ENCODE measurements at places on chromosomes 12 and 14.

DNA sequence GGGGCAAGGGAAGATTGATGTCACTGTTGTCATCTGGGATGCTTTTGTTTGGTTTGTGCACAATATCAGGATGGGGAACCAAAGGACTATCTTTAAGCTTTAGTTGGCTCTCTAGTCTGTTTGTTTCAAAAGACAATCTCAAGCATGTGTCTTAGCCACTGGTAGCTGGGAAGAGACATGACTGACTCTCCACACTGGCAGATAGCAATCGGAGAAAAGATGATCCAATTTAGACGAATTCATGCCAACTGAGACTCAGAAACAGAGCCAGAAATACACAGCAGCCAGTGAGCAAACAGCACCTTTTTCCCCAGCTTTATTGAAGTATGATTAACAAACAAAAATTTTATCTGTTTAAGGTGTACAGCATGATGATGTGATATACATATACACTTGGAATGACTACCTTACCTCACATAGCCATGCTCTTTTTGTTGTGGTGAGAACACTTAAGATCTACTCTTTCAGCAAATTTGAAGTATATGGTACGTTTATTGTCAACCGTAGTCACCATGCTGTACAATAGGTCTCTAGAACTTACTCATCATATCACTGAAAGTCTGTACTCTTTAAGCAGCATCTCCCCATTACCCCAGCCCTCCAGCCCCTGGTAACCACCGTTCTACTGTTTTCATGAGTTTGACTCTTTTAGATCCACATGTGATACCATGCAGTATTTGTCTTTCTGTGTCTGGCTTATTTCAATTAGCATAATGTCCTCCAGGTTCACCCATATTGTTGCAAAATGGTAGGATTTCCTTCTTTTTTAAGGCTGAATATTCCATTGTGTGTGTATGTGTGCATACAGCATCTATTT, 50.6 kb downstream of the DUSP16 start:
- DNase-seq = peak; percentile 21

GRCh38 chr14:94485944-94486841, 10.2 kb upstream of the SERPINA9 start:
- DNase-seq = peak; percentile 47

DNA sequence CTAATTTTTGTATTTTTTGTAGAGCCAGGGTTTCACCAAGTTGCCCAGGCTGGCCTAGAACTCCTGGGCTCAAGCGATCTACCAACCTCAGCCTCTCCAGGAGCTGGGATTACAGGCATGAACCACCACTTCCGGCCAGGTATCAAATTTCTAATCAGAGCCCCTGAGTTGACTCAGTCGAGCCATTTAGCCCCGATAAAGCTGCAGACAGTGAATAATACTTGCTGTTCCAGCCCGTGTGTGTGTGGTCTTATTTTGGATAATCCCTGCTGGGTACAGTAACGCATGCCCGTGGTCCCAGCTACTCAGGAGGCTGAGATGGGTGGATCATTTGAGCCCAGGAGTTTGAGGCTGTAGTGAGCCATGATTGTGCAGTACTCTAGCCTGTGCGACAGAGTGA, 57.0 kb downstream of the TEAD4 start:
- no peak for DNase-seq

DNA sequence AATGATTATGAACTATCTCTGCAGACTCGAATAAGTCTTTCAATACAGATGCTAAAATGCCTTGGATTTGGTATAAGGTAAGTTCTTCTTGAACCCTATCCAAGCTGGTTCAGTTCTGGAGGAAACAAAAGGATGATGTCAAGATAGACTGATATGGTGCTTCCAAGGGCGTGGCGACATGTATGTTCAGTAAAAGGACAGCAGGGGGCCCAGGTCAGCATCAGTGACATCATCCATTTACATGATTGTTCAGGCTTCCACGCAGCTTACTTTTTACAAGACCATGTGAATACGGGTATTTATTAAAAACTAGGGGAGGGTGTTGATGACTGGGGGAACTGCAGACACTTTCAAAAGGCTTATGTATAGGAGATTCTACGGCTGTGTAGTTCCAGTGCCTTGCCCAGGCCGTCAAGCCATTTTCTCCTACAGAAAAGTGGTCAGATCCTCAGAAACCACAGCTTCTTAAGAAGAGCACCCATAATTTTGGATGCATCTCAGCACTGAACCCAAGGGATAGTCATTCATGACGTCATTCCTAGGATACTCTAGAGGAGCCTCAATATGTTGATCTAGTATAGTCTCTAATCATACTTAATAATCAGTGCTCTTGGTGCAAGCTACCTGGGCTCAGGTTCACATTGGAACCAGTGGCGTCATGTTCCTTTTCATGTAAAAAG, 527.7 kb downstream of the FUT8 start:
- no peak for DNase-seq

- no peak for DNase-seq
Observed at GRCh38 chr12:102631274-102631673, 150.9 kb upstream of the IGF1 start.

- no peak for DNase-seq
Observed at GRCh38 chr12:127360580-127360979, 906.4 kb upstream of the TMEM132C start.

GRCh38 chr12:82826505-82826904, 139.8 kb downstream of the TMTC2 start:
- no peak for DNase-seq

- no peak for DNase-seq
Observed at GRCh38 chr14:64187331-64187730, 106.8 kb downstream of the ESR2 start.

- peak; percentile 8 for DNase-seq
Observed at GRCh38 chr12:77685112-77685511, 145.6 kb upstream of the NAV3 start.

- no peak for DNase-seq
Observed at GRCh38 chr12:124002021-124002644, 29.1 kb downstream of the ZNF664 start.

DNA sequence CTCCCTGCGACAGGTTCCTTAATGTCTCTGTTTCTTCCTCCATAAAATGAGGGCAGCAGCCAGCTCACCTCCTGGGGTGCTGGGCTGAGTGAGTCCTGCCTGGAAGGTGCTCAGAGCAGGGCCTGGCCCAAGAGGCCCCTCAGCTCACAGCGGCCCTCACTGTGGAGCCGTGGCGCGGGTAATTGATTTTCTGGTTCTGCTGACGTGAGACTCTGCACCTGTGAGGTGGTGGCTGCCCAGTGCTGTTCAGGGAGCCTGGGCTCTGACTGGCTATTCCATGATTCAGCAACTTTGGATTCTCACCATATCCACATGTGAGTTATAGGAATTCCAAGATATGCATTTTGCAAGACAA, 266.6 kb downstream of the ADGRD1 start:
- DNase-seq = no peak

DNA sequence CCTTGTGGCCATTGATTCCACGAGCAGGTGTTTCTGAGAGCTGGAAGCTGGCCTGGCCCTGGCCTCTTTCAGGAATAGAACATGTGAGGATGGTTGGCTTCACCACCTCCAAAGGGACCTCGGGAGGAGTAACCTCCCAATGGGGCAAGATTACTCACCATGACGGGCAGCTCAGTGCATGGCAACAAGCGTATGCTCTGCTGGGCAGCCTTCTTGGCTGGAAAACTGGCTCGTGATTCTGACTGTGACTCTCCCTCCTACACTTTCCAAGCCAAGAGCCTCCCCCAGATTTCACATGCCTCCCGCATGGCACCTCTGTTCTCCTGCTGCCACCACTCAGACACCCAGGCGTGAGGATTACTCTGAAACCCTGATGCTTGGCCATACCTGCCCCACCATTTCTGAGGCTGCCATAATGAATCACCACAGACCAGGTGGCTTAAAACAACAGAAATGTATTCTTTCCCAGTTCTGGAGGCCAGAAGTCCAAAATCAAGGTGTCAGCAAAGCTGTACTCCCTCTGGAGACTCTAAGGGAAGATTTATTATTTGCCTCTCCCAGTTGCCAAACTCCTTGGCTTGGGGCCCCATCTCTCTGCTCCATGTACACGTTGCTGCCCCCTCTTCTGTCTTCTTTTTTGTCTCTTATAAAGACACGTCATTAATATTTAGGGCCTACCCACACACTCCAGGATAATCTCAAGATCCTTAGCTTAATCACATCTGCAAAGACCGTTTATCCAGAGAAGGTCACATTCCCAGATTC, 215.9 kb downstream of the CHST11 start:
- DNase-seq = no peak

DNA sequence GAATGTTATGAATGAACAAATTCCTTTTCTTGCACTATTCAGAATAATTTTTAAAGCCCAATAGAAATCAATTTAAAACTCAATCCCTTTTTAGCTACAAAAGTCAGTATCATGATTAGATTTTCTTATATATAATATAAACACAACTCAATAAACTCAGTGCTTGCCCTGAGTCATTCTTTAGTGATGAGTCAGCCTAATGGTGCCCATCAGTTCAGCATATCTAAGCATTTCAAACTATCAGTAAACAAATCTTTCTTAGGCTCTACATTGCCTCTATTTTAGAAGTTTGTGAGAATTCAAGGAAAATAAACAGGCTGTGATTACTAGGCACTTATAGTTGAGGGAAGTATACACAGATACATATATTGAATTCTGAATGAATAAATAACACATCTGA, 179.6 kb downstream of the NELL2 start:
- no peak for DNase-seq

- no peak for DNase-seq
Observed at GRCh38 chr14:56795284-56795622, 15.0 kb downstream of the OTX2 start.

GRCh38 chr12:56683-57346, 9.8 kb upstream of the IQSEC3 start:
- DNase-seq = no peak

DNA sequence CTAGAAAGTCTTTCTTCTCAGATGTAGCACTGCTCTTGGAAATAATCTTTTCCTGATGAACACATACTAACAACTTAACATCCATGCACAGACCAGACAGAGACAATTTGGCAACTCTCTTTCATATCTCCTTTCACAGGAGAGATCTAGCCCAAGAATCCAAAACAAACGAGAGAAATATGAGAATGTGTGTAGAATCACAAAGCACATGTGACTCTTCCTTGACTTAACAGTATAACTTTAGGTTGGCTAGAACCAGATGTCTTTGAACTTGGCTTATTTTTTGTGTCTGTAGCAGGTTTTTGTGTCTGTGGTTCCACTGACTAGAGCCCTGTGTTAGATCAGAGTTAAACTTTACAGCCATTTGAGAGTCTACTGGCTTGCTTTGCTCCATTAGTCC, 114.2 kb downstream of the STXBP6 start:
- no peak for DNase-seq

- DNase-seq = no peak
Observed at GRCh38 chr12:99609455-99610181, 37.9 kb upstream of the GARIN6 start.

DNA sequence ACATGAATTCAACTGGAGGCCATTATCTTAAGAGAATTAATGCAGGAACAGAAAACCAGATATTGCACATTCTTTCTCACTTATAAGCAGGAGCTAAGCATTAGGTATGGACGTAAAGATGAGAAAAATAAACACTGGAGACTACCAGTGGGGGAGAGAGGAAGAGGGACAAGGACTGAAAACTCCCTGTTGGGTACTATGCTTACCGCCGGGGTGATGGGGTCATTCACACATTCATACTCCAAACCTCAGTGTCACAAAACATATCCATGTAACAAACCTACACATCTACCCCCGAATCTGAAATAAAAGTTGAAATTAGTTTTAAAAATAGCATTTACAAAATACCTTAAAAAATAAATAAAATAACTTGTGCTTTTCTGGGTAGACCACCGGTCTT, 80.8 kb upstream of the RAP1B start:
- DNase-seq = no peak

GRCh38 chr14:100159094-100159864, at the start of gene DEGS2:
TSS of gene DEGS2 (minus strand) at chr14:100159645. CDS start at chr14:100159587, 58 bp downstream.
- DNase-seq = peak; percentile 68

DNA sequence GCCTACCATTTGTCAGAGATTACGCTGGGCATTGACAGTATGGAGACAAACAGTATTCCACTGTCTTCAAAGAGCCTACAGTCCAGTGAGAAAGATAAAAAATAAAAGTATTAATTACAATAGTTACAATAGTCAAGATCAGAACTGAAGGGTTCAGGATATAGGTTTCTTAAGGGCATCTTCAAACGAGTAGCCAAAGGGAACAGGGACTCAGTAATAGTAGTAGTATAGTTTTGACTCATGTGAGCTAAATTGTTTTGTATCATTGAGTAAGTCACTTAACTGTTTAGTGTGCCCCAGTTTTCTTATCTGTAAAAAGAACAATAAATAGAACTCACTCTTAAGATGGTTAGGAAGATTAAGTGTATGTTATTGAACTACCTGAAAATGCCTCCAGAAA, 123.6 kb downstream of the METTL25 start:
- DNase-seq = no peak

DNA sequence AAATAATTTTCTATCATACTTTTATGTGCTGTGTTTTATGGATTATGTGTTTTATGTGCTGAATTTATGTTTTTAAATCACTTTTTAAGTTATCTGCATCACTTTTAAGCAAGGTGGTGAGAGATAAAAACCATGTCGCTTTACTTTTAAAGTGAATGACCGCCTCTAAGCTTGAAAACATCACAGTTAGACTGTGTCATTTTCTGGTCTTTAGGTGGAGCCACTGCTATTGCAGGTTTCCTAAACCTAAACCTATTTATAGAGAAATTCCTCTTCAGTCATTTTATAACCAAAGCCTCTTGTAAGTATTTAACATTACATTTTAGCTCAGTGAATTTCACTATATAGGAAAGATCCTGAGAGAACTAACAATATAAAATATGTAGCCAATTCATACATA, 21.0 kb upstream of the MDM2 start:
- no peak for DNase-seq

GRCh38 chr12:38664661-38665269, 240.6 kb downstream of the CPNE8 start:
- DNase-seq = no peak

DNA sequence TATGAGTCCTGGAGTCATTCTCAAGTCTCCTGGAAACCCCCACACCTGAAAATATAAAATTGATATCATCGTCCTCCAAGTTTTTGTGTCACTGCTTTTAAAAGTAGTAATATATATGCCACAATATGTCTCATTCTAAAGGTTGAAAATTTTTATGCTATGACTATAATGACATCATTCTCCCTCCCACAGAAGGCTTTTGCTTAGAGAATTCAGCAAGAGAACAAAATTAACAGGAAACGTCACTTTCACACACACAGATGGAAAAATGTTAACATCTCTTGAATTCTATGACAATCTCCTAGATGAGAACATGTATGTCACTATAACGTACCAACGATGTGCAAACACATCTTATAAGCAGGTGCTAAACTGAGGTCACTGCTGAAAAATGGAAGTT, 498.3 kb downstream of the FOXG1 start:
- no peak for DNase-seq

DNA sequence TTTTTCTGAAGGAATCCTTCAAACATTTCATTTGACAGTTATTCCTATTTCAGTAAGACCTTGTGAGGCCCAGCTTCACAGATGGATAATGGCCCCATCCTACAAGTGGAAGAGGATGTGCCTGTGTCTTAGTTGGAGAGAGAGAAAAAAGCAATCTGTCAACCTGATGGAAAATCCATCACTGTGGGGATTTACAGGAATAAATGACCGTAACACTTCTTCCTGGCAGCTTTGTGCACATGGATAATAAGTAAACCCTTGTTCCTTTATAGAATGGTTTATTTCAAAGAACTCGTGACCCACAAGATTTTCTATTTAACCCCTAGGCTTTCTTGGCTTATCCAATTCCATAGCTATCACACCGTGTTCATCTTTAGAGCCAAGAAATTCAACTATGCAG, 121.4 kb upstream of the PCED1B start:
- DNase-seq = no peak

Measured in GM06990 (cell line).